ENCODE measurements at places on chromosomes 7 and 10. TPM values are rescaled to one million over a fixed set of nuclear protein-coding genes. Genes with fewer than 3 reads are reported as not detected.

GRCh38 chr10:132332433-132332754 is 401 bp downstream of the LRRC27 start:
- no peaks in the 10 kb centered on the region for H3K27me3 ChIP-seq
- peak overlapping the region; percentile 71 for H3K4me3 ChIP-seq
- no peak for DNase-seq
- peak overlapping the region; percentile 72 for H3K27ac ChIP-seq

ANXA8 gene
- polyA plus RNA-seq: 0.18 TPM

DNA sequence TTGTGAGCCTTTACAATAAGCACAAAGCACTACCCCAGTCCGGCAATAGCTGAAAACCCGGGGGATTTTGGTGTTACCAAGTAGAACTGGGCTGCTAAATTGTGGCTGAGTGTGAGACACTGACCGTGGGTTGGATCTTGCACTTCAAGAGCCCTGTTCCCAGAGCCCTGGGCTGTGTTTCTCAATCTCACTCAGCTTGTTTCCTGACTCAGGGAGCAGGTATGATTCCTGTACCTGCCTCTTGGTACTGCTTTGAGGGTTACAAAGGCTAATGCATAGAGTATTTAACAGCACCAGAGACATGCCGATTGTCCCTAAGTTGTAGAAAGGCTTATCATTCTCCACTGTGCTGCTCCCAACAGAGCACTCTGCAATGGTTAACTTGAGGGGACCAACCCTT is 134.6 kb downstream of the TEX36 start:
- H3K36me3 ChIP-seq: no peaks in the 10 kb centered on the region
- no peaks in the 10 kb centered on the region for H3K27me3 ChIP-seq
- no peaks in the 10 kb centered on the region for H3K4me1 ChIP-seq
- no peak for DNase-seq

DNA sequence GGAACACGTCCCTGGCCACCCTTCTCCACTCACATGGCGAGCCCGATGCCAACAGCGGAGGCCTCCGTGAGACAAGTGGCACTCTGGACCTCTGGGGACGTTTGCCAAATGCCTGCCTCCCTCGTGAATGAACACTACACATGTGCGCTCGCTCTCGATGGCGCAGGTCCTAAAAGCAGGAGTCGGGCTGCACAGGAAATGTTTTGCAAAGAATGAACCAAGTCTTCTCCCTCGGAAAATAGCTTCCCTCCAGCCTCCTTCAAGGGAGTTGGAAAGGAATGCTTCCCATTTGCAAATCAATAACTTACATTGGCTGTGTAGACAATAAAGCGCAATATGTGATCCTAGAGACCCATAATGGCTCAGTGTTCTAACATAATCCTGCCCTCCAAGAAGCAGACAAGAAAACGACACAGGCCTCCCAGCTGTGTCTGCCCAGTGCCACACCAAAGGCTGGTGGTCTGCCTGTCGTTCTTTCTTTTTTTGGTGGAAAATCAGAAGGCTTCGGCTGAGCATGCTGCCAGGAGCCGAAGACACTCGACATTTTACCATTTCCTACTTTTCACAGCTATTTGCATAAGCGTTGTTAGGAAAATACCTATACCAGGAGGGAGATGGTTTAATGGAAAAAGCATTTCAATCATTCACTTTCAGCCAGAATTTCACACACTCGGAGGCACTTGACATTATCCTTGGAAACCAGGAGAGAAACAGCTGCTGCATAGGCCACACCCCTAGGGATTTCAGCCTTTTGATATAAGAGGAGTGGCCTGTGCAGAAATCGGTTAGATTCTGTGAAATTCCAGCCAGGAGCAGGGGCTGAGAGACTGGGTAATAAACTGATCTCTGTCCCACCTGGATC is 38.4 kb downstream of the ATXN7L1 start:
- H3K27ac ChIP-seq: no peak overlapping the region
- H3K4me1 ChIP-seq: no peaks in the 10 kb centered on the region
- H3K36me3 ChIP-seq: no peaks in the 10 kb centered on the region
- H3K27me3 ChIP-seq: peaks cover 3% of the 10 kb centered on the region

DNA sequence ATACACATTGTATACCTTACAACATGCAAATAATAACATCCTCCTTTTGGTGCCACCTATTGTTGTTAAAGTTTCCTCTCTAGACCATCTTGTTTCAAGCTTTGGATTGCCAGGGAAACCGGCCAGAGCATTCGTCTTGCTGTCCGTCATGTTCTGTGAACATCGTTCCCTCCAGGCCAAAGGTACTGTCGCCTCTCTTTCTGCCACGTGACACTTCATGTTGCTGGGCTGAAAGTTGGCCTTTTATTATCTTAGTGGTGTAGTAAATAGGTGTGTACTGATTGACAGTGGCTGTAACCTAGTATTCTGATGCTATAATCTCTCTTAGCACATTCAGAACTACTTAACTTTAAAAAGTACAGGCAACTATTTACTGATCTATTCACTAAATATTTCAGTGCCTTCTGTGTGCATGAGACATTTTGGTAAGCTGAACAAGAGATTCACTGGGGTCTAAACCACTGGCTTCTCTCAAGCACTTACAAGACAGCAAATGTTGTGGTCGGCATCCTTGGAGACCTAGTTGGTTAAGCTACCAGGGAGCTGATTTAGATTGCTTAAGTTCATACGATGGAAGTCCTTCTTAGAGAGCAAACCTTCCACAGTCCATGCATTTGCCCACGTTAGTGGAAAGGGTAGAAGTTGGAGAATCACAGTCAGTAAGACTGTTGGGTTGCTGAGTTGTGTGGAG is 52.4 kb downstream of the SHH start:
- peaks cover 23% of the 10 kb centered on the region for H3K36me3 ChIP-seq
- no peak overlapping the region for H3K27ac ChIP-seq
- no peak for DNase-seq

GRCh38 chr10:43218206-43218950 is 48.5 kb downstream of the RASGEF1A start:
- peaks cover 8% of the 10 kb centered on the region for H3K4me1 ChIP-seq
- no peak overlapping the region for H3K27ac ChIP-seq
- no peak overlapping the region for H3K4me3 ChIP-seq
- H3K36me3 ChIP-seq: no peaks in the 10 kb centered on the region

- H3K27ac ChIP-seq: no peak overlapping the region
- peaks cover 33% of the 10 kb centered on the region for H3K27me3 ChIP-seq
- peaks cover 10% of the 10 kb centered on the region for H3K4me1 ChIP-seq
- no peak for DNase-seq
- H3K4me3 ChIP-seq: no peak overlapping the region
- H3K36me3 ChIP-seq: no peaks in the 10 kb centered on the region
Measured at GRCh38 chr7:49776994-49777393, 3.6 kb downstream of the VWC2 start.

DNAJC12 gene
- polyA plus RNA-seq: 4.7 TPM

DNA sequence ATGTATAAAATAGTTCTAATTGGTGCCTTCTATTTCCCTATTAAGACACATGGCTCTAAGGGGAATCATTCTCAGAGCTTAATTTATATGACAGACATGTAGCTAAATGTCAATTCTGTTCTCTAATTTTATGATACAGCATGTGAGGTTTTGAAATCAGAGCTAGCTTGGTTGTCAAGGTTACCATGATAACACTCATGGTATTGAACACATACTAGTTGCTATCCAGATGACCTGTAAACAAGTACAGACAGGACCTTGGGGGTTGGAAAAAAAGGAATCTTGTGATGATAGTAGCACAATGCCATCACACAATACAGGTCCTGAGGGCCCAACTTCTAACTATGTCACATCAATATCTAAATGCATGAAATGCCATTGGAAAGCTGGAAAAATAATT is 49.2 kb downstream of the RHOBTB1 start:
- no peak overlapping the region for H3K4me3 ChIP-seq
- H3K27ac ChIP-seq: no peak overlapping the region
- H3K36me3 ChIP-seq: no peaks in the 10 kb centered on the region
- no peaks in the 10 kb centered on the region for H3K27me3 ChIP-seq
- no peaks in the 10 kb centered on the region for H3K4me1 ChIP-seq

- no peaks in the 10 kb centered on the region for H3K27me3 ChIP-seq
- no peaks in the 10 kb centered on the region for H3K36me3 ChIP-seq
- H3K4me3 ChIP-seq: no peak overlapping the region
- no peak for DNase-seq
Measured at GRCh38 chr7:137241655-137242360, 101.7 kb downstream of the PTN start.

GRCh38 chr10:20502903-20503585 is 394.1 kb downstream of the NEBL start:
- H3K36me3 ChIP-seq: no peaks in the 10 kb centered on the region
- H3K27me3 ChIP-seq: no peaks in the 10 kb centered on the region
- no peaks in the 10 kb centered on the region for H3K4me1 ChIP-seq
- no peak for DNase-seq
- no peak overlapping the region for H3K27ac ChIP-seq
- H3K4me3 ChIP-seq: no peak overlapping the region

DNA sequence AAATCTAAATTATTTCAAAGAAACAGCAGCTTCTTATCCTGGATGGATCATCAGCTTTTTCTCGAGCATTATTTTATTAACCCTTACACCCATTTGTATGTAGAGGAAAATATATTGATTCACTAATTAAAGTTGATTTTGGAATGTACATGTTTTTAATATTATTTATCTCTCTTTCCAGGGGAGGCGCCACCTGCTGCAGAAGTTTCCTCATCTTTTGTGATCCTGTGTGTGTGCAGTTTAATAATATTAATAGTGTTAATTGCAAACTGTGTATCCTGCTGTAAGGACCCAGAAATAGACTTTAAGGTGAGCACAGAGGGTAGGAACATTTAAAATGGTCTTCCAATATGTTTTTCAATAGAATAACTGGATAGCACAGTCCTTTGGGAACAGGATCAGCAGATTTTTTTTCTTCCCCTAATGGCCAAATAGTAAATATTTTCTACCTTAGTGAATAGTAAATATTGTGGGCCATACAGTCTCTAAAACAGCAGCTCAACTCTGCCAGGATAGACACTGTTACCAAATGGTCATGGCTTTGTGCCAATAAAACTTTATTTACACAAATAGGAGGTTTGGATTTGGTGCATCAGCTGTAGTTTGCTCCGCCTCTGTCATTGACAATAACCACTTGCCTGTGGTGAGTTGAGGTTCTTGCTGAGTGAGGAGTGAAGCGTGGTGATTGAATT is 30.6 kb downstream of the LMTK2 start:
- no peaks in the 10 kb centered on the region for H3K27me3 ChIP-seq
- no peak overlapping the region for H3K27ac ChIP-seq
- H3K4me3 ChIP-seq: no peak overlapping the region
- H3K36me3 ChIP-seq: 0 out of 2 replicates have a peak, but pooled peaks cover 2% of the 10 kb centered on the region
- no peak for DNase-seq

- DNase-seq: no peak
- no peak overlapping the region for H3K27ac ChIP-seq
- no peaks in the 10 kb centered on the region for H3K36me3 ChIP-seq
- no peaks in the 10 kb centered on the region for H3K27me3 ChIP-seq
- H3K4me1 ChIP-seq: no peaks in the 10 kb centered on the region
Measured at GRCh38 chr10:3397231-3397630, 224.6 kb upstream of the PITRM1 start.

GTPBP10 gene
- polyA plus RNA-seq: 41.0 TPM

GRCh38 chr10:127182161-127182560 is 14.2 kb downstream of the INSYN2A start:
- DNase-seq: no peak
- no peaks in the 10 kb centered on the region for H3K27me3 ChIP-seq
- no peak overlapping the region for H3K4me3 ChIP-seq
- no peak overlapping the region for H3K27ac ChIP-seq
- no peaks in the 10 kb centered on the region for H3K4me1 ChIP-seq
- no peaks in the 10 kb centered on the region for H3K36me3 ChIP-seq

C7orf33 gene
- polyA plus RNA-seq: not detected

DNA sequence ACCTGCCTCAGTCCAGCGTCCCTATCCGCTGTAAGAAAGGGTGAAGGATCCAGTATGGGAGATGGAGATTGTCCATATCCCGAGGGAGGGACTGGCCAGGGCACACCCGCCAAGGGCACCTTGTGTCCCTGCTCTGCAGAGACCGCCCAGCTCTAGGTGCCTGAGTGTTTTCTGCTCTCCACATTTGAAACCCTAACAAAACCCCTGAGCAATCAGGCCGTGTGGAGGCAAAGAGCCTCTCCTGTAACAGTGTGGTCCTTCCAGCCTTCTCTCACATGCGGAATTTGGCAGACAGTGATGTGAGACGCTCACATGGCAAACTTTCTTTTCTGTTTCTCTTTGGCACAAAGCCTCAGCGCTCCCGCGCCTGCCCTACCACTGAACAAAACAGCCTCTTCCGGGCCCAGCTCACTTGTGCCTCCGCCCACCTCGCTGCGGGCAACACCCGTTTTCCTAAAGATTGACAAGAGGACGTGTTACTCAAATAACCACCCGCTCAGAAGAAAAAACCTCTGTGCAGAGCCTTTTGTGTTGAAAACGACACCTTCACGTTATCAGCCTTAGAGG is 514.8 kb downstream of the DNAJB6 start:
- H3K4me3 ChIP-seq: no peak overlapping the region
- no peaks in the 10 kb centered on the region for H3K4me1 ChIP-seq
- DNase-seq: no peak
- no peaks in the 10 kb centered on the region for H3K36me3 ChIP-seq
- no peaks in the 10 kb centered on the region for H3K27me3 ChIP-seq

- no peak for DNase-seq
- H3K4me3 ChIP-seq: no peak overlapping the region
- H3K4me1 ChIP-seq: no peaks in the 10 kb centered on the region
- H3K36me3 ChIP-seq: no peaks in the 10 kb centered on the region
- no peak overlapping the region for H3K27ac ChIP-seq
- no peaks in the 10 kb centered on the region for H3K27me3 ChIP-seq
Measured at GRCh38 chr10:24908793-24909423, 43.5 kb downstream of the PRTFDC1 start.

SFXN3 gene
- 0.52 TPM for polyA plus RNA-seq

TRIM50 gene
- polyA plus RNA-seq: not detected

- peaks cover 24% of the 10 kb centered on the region for H3K4me1 ChIP-seq
- 0 out of 2 replicates have a peak overlapping the region, but pooled peaks have one; percentile 15 for H3K27ac ChIP-seq
- DNase-seq: no peak
- H3K4me3 ChIP-seq: peak overlapping the region; percentile 51
- H3K36me3 ChIP-seq: peaks cover 23% of the 10 kb centered on the region
- no peaks in the 10 kb centered on the region for H3K27me3 ChIP-seq
Measured at GRCh38 chr10:70164163-70164562, 6.2 kb downstream of the SAR1A start.

GRCh38 chr7:39086638-39087360 is 109.1 kb downstream of the POU6F2 start:
- no peak overlapping the region for H3K4me3 ChIP-seq
- no peaks in the 10 kb centered on the region for H3K36me3 ChIP-seq
- no peak overlapping the region for H3K27ac ChIP-seq
- no peaks in the 10 kb centered on the region for H3K4me1 ChIP-seq

AMPH gene
- 0.07 TPM for polyA plus RNA-seq

GRCh38 chr10:29553544-29554250 is 81.1 kb downstream of the SVIL start:
- H3K4me3 ChIP-seq: no peak overlapping the region
- H3K27me3 ChIP-seq: no peaks in the 10 kb centered on the region
- DNase-seq: no peak
- H3K4me1 ChIP-seq: no peaks in the 10 kb centered on the region
- no peak overlapping the region for H3K27ac ChIP-seq

- DNase-seq: no peak
- H3K4me3 ChIP-seq: no peak overlapping the region
- H3K36me3 ChIP-seq: no peaks in the 10 kb centered on the region
- no peaks in the 10 kb centered on the region for H3K4me1 ChIP-seq
- H3K27me3 ChIP-seq: no peaks in the 10 kb centered on the region
- no peak overlapping the region for H3K27ac ChIP-seq
Measured at GRCh38 chr10:55311848-55312635, 511.0 kb upstream of the PCDH15 start.

ASB10 gene
- not detected for polyA plus RNA-seq

GRCh38 chr7:39919646-39920045 is 30.4 kb upstream of the CDK13 start:
- H3K4me1 ChIP-seq: no peaks in the 10 kb centered on the region
- DNase-seq: no peak
- H3K4me3 ChIP-seq: no peak overlapping the region
- no peaks in the 10 kb centered on the region for H3K36me3 ChIP-seq

Data from GM12878 (cell line).